SK-N-MC (cell line): ENCODE measurements at places on chromosomes 2 and 18.

DNA sequence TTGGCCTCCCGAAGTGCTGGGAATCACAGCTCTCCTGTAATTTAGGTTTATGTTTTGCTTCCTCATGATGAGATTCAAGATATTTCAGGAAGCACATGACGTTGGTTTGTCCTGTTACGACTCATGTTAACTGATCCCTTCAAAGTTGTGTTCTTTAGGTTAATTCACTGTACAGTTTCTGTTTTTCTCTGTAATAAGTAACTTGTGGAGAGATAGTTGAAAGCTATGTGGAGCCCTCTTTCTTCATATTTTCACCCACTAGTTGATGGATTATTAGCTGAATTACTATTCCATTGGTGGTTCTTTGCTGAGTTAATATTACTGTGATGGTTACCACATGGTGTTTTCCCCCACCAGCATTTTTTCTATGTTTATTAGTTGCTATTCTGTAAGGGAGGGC, 18.3 kb upstream of the CHCHD5 start:
- DNase-seq = no peak

DNA sequence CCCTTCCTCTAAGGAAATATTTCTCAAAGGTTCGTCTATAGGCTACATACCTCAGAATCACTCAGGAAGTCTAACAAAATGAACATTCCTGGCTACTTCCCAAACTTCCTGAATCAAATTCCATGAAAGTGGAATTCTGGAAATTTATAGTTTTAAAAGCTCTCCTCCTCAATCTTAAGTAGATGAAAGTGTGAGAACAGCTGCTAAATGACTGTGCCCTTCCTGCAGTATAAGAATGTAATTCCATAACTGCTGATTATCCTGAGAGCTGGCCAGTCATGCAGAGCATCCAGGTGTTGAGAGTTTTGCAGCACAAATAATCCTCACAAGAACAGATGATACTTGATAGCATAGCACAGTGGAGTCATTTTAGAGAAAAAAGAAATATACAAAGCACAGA, 265.0 kb downstream of the KCNJ3 start:
- no peak for DNase-seq

- no peak for DNase-seq
These were observed 804.7 kb upstream of the PIK3C3 start for GRCh38 chr18:41150316-41150715.

- no peak for DNase-seq
These were observed 34.2 kb upstream of the GPC1 start for GRCh38 chr2:240401308-240401707.

DNA sequence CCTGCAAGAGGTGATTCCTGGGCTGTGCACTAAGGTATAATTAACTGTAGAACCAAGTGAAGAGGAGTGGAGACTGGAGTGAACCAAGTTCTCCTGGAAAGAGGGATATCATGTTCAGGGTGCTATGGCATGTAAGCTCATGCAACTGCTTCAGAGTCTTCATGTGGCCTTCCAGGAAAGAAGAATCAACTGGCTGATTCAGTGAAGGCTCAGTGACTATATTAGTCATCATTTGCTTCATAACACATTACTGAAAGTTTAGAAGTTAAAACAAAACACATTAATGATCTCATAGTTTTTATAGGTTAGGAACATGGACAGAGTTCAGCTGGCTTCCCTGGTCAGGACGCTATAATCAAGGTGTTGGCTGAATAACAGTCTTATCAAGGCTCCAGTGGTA, 1200.8 kb upstream of the GYPC start:
- DNase-seq = no peak

DNA sequence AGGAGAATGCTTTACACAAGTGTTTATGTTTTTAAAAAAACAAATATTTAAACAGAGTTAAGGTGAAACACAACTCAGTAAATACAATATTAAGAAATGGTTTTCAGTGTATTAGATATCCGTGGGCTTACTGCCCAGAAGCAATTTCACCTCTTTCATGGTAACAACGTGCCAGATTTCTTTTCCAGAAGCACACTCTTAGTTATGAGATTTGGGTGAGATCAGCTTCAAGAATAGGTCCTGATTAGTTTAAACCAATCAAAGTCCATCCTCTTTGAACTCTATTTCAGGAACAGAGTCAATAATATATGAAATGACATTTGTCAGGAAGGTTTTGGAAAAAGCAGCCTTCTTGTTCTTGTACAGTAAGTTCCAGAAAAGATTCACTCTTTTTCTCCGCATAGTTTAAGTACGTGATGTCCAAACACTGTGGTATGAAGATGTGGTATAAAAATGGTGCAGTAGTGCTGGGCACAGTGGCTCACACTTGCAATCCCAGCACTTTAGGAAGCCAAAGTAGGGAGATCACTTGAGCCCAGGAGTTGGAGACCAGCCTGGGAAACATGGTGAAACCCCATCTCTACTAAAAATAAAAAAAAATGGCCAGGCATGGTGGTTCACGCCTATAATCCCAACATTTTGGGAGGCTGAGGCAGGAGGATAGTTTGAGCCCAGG, 14.7 kb downstream of the USP34 start:
- no peak for DNase-seq

DNA sequence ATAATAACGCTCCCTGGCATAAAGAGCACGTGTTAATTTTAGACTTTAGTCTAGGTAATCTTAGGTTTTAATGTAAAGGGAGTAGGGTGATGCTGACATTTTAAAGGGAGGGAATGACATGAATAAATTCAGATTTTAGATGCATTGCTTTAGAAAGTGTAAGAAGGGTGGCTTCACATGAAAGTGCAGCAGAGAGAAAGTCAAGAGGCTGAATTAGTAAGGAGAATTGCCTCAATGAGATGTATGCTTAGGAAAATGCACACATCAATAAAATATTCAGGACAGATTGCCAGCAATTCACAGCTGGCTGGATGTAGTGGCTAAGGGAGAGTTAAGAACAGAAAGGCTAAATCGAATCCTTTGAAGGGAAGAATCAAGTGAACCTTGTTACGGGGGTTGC, 165.5 kb upstream of the CDH19 start:
- DNase-seq = no peak

DNA sequence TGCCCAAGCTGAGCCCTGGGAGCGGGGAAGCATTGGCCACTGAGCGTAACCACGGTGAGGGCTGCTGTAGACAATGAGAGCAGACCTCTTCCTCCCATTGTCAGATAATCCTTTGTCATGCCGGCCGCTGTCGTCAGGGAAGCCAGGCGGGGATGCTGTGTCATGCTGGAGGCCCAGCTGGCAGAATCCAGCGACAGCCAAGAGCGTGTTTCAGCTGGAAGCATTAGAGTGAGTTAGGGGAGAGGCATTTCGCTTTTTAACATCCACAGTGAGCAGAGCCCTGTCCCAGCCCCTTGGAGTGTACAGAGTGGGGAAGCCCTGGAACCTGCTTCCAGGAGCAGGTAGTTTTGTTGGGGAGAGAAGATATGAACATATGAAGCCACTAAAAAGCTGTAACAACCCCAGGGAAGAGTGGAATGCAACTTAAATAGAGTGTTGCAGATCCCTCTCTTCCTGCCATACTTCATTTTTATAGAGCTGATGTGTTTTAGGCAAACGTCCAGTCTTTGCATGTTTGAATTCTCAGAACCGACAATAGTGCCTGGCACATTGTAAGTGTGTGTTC, 7.0 kb downstream of the CTIF start:
- DNase-seq = no peak

- DNase-seq = no peak
These were observed 713.9 kb upstream of the CDH2 start for GRCh38 chr18:28890791-28891190.

DNA sequence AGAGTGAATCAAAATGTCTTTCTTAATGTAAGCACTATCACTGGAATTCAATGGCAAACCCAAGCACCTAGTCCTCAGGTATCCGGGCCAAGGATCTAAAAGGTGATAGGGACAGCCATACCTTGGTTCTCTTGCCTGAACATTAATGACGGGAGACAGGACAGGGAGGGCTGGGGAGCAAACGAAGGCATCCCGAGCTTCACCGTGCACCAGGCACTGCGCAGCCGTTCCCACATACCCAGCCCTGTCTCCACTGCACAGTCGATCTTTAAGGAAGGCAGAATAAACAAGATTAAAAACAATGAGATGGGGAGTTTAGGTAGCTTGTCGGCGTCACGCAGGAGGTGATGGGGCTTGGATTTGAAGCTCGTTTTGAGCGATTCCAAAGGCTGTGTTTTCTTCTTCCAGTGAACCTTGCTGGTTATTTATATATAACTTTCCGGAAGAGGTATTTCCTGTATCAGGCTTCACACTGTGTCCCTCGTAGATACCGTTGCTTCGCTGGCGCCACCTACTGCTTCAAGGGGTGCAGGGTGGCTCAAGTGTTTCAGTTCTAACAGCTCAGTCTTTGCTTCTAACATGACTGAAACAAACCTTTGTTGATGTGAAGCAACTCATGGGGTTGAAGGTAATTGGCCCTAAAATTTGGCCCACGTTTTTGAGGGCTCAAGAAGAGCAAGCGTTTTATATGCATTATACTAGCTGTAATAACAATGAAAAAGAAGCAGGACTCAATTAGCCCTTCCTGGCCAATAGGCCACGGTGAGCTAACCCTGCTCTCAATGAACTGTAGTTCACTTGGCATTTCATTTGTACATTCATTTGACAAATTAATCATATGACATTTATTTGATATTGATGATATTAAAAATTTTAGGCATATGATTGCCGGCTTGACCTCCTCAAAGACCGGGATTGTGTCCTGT, 77.4 kb downstream of the DCDC2C start:
- DNase-seq = peak; percentile 56

GRCh38 chr18:57052173-57052572, 94.7 kb upstream of the BOD1L2 start:
- no peak for DNase-seq

- no peak for DNase-seq
These were observed 21.5 kb downstream of the RND3 start for GRCh38 chr2:150465703-150466569.

- no peak for DNase-seq
These were observed 87.0 kb downstream of the ST6GAL2 start for GRCh38 chr2:106798826-106799552.

- DNase-seq = no peak
These were observed 640.9 kb upstream of the SETBP1 start for GRCh38 chr18:44039826-44040225.

DNA sequence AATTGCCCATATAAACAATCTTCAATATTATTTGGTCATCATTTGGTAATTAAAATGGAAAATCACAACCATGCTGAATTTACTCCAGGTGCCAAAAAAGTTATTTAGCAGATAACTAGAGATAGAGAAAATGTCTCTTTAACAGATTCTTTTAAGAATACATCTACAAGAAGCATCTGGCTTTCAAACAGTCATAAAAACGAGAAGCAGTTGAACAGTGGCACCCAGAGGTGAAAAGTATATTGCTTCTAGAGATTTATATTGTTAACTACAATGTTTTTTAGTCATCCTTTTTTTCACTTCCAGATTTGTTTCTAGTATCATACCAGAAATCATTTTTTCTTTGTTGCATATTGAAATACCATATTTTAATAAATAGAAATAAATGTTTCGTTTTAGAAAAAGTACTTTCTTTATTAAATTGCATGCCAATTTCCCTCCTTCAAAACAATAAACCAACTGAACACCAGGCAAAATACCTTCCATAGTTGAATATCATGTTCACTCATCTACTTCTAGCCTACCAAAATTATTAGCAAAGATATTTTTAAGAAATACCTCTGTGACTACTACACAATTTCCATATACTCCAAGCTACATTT, 65.4 kb upstream of the HNRNPA3 start:
- peak; percentile 90 for DNase-seq

DNA sequence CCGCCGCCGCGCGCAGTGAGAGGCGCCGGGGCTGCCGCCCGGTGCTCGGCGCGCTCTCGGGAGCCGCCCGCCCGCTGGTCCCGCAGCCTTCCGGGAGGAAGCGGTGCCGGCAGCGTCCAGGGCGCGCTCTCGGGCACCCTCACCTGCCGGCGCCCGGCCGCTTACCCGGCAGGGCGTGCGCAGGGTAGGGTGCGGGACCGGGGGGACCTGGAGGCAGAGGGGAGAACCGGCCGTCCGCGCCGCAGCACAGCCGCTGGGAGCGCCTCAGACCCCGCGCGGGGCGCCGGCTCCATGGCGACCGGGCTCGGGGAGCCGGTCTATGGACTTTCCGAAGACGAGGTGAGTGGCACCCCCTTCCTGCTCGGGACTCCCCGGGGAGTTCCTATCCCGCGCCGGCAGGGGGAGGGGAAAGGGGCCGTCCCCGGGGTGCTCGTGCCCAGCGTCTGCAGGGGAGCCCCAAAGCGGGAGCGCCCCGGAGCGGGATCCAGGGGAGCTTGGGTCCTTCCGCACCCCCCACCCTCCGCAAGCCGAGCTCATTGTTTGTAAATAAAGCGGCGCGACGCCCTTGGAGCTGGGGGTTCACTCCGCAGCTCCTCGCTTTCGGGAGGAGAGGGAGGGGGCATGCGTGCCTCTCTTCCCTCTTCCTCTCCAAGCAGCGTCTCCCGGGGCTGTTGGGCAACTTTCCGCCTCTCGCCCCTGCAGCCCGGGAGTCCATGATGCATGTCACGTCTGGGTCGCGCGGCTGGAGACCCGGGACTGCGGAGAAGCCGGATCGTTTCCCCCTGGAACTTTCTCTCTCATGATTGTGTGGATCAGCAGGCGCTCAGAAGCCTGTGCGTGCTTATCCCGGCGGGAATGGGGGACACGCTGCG, 580 bp downstream of the NEDD4L start:
- no peak for DNase-seq

- DNase-seq = no peak
These were observed 15.2 kb downstream of the IL18RAP start for GRCh38 chr2:102438111-102438510.

DNA sequence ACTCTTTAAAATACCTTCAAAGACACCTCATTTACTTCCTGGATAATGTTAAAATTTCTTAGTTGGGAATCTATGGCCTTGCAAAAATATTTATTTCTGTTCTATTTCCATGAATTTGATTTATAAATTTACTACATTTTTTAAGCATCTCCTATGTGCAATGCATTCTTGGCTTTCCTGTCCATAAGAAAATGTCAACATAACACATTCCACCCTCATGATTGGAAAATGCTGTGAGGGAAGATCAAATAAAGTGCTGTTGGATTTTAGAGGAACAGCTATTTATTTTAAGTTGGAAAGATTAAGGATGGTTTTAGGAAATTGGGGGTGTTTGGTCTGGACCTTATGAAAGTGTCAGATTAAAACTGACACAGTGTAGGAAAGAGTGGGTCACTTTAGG, 45.4 kb upstream of the MC4R start:
- no peak for DNase-seq

- DNase-seq = no peak
These were observed 355.3 kb upstream of the SMIM21 start for GRCh38 chr18:75782826-75783225.

DNA sequence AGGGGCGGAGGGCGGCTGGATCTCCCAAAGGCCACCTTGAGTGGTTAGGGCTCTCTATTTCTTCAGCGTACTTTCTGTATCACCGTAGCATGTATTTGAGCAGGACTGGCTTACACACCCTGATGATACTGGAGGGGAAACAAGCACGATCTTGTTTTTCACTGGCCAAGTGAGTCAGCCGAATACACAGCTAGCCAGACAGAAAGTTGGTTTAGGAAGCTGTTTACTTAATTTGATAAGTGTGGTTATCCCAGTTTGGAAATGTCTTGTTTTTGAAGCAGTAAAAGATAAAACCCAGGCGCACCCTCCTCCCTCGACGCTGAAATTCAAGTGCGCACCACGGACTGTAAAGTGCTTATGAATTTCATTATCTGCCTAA, 582 bp downstream of the RIOK3 start:
- no peak for DNase-seq

GRCh38 chr2:191831410-191831994, 15.4 kb downstream of the CAVIN2 start:
- no peak for DNase-seq
